Daoy (cell line): ENCODE measurements at places on chromosomes 7 and 10.

GRCh38 chr7:107528461-107528860 is 35.3 kb downstream of the COG5 start:
- DNase-seq: peak; percentile 43

DNA sequence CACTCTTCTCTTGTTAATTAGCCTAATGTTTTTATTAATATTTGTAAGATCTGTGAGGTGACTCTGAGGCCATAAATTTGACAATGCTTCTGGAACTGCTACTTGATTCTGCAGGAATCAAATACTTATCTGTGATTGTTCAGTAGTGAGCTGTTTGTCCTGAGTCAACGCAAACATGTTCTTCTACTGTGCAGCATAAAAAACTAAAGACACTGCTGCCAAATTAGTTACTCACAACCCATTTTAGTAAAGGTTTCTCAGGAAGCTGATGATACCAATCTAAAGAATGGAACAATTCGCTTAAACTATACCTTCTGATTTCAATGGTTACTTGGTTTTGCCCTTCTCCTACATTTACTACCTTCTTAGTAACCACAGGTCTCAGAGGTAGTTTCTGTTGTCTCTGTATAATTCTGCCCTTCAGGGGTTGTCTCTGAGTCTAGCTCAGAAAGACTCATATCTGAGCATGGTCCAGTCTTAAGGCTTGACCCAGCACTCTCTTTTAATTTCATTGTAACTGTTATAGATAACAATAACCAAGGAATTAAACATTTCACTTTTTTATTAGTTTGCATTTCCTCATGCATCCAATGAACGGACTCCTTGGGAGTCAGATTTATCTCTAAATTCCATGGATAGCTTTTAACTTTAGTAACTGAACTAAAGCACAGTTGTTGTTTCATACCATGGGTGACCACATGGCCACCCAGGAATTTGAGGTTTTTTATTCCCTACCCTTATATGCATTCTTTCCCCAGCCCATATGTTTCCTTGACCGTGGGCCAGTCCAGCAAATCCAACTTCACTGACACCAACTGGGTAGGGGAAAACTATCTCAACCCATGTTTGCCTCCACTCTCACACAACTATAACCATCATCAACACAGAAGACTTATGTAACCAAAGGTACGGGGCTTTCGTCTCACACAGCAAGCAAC is 309.5 kb upstream of the TEX47 start:
- no peak for DNase-seq

DNA sequence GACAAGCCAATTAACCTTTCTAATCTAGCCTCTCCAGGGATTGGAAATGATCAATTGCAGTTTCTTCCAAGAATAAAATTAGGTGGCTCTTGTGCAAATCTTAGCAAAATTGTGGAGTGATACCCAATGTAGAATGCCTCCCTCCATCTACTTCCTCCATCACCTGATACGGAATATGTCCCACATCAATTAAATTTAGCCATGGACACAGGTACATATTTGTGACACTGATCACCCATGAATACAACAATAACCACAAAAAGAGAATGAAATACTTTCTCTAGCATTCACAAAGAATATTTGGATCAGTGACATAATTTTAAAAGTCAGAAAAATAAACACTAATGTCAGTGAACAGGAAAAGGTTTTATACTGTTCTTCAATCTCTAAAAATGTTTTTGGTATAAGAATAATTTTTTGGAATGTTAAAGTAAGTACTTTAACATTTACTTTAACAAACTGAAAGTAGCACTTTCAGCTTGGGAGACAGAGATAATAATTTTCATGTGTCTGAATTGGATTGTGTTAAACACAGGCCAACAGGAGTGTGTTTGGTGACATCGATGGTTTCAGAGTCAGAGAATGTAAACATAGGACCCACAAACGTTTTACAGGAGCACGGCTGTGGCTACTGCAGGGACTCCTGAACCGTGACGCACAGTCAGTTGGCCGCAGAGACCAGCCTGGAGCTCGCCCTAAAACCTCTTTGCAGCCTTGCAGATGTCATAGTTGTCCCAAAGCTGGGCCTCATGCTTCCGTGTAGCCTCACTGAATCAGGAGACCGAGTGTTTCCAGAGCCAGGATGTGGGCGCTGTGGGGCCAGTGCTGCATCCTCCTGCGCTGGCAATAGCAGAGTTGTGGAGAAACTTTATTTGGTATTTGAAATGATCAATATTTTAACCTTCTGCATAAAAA is 7.2 kb downstream of the RBM20 start:
- peak; percentile 84 for DNase-seq

GRCh38 chr10:80459047-80459865 is 5.1 kb downstream of the TSPAN14 start:
- peak; percentile 75 for DNase-seq

GRCh38 chr7:112136271-112137008 is 69.8 kb downstream of the DOCK4 start:
- DNase-seq: no peak
